CD4-positive, alpha-beta T cell treated with Interleukin-4 for 4 hours (primary cell): ENCODE measurements at places on chromosomes 5 and 9.

DNA sequence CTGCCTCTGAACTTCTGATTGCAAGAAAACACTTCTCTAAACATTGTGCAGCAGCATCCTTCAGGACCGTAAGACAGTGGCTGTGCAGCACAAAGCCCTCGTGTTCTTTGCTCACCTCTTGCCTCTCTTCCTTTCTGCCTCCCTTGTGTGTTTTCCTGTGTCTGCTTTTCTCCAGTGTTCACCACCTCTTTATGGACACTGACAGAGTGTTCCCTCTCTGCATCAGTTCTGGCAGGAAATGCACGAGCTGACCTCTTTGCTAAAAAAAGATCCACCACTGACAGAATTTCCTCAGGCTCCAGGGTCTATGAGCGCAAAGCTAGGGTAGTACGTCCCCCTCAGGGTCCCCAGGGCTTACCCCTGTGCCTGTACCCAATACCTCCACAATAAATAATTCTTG is 74.3 kb downstream of the C5orf15 start:
- DNase-seq = no peak

DNA sequence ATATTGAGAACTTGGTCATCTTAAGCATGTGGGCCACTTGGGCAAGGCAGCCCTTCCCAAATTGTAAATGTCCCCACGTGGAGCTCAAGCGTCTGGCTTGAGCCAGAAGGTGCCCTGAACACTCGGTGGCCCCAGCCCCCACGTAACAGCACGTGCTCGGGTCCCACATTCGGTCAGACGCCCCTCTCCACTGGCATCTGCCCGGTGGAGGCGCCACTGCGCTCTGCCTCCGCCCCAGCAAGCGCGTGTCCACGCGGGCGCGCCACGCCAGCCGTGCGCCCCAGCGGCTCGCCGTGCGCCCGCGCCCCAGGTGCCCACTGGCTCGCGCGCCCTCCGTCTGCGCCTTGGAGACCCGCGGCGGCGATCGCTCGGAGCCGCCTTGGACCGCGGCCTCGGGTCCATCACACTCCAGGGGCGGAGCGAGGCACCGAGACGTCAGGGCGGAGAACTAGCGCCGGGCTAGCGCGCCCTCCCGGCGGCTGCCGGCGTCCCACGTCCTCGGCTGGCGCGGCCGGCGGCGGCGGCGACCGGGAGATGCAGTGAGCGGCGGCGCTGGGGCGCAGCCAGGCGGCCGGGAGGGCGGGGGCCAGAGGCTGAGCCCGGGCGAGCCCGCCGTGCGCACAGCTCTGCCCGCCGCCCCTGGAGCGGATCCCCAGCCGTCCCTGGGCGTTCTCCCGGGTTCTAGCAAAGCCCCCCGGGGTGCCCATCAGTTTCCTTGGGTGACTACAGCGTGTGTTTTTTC is at the start of gene PALM2AKAP2:
Gene PALM2AKAP2, plus strand, starts transcription at position 488 of the 742 bp plus-strand sequence. CDS start 291 bp downstream, outside the sequence.
- no peak for DNase-seq

DNA sequence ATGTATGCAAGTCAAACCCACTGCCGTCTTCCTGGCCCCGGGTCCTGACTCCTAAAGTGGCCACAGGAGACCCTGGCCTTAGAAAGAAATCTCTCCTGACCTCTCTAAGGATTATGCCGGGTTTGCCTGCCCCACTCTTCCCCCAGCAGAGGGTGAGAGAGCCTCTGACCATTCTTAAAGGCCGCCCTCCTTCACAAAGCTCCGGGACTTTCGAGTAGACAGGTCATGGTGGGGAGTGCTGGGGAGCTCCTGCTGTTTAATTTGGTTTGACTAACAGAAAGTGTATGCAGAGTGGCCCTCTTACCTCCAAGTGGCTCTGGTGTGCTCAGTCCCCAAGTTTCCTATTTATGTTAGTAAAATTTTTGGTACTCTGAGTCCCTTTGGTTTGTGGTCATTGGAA is 111.8 kb downstream of the LRRC70 start:
- no peak for DNase-seq

DNA sequence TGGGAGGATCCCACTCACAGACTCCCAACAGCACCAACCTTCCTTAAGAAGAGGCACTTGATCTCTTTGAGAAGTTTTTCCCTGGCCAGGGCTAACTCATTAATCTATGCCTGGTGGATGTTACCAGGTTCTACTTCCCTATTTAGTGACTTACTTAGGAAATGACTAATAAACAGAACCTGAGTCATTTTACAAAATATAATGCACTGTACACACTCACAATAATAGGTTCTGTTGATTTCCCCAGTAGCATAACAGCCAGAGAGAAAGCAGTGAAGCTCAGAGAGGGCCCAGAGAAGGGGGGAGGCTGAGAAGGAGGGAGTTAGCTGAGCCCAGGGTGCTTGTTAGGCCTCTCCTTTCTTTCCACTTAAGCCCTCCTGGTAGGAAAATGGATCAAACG is 27.1 kb downstream of the FRMD3 start:
- no peak for DNase-seq

DNA sequence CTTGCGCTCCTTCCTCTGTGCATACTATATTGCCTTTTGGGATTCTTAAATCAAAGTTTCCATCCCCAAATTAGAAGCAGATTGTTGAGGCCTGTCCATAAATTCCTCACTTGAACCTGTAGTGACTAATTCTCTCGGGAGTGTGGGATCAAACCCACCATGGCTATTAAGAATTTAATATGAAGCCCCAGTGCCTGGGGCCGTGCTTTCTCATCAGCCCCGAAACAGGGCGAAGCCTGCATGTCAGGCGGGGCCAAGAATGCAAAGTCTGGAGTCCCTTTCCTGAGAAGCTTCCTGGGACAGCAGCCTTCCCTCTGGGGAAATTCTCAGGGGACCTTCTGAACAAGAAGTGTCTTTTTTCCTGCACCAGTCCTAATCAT is 29.3 kb upstream of the FAT2 start:
- no peak for DNase-seq

- no peak for DNase-seq
Measured at GRCh38 chr9:127880143-127880542, 2.7 kb upstream of the AK1 start.

- DNase-seq = no peak
Measured at GRCh38 chr5:149651686-149652085, 70.4 kb downstream of the ARHGEF37 start.

DNA sequence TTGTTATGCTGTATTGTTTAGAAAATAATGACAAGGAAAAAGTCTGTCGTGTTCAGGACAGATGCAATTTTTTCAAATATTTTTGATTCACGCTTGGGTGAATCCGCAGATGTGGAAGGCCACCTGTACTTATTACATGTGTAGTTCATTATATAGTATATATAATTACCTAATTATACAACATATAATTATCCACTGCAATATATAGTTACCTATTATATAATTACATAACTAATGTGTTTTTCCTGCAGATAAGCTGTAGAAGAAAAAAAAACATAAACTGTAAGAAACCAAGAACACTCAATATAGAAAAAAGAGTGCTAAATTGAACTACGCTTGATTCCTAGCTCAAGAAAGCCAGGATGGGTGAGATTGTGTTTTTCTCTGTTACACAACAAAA is 93.6 kb upstream of the RANBP3L start:
- no peak for DNase-seq
